ENCODE measurements at places on chromosomes 7 and 10. TPM values are rescaled to one million over a fixed set of nuclear protein-coding genes. Genes with fewer than 3 reads are reported as not detected.

The HTR5A gene
- not detected for total RNA-seq

DNA sequence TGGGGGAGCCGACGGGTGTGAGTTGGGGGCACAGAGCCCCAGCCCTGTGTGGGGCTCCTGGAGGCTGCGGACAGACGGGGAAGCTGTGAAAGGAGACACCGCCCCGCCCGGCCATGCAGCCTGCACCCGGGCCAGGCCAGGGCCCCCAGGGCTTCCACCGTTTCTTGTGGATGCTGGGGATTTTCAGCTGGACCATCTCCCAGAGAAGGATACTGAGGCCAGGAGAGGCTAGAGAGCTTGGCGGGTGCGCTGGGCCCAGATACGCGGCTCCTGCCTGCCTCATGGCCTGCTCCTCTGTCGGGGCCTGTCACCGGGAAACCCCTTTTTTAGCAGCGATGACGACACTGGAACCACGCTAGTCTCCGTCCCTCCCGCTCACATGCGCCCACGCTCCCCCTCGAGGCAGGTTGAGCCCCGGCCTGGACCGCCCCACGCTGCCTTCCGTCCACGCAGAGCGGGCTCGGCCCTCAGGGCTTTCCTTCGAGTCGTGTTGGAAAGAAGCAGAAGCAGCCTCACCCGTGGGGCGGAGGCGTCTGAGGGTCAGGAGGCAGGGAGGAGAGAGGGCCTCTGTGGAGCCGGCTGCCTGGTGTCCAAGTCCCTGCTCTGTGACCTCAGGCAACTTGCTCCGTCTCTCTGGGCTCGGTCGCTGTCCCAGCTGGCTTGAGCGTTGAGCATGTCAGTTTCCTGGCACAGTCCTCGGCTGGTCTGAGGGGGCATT, 11.7 kb downstream of the TMEM184A start:
- DNase-seq: no peak

The EBLN1 gene
- total RNA-seq: not detected

- no peak for DNase-seq
Observed at GRCh38 chr10:26217396-26218086, 967 bp downstream of the GAD2 start.

All from lung (tissue), 17 donors.